Cardiac muscle cell (in vitro differentiated cells and primary cell): ENCODE measurements at places on chromosomes 16 and 17. TPM values are rescaled to one million over a fixed set of nuclear protein-coding genes. Genes with fewer than 3 reads are reported as not detected.

Gene HBM
- total RNA-seq, result not detected in 2 replicates

Gene ITGAD
- total RNA-seq, result not detected in 2 replicates

Gene TBC1D3D
- total RNA-seq, result 3.0 and 3.8 TPM in 2 replicates

- peak; percentile 76 for DNase-seq
- no peaks in the 10 kb centered on the region for H3K4me1 ChIP-seq
- no peaks in the 10 kb centered on the region for H3K36me3 ChIP-seq
- H3K4me3 ChIP-seq, result no peak overlapping the region
Observed at GRCh38 chr17:69246726-69247375, 18.2 kb upstream of the ABCA10 start.

GRCh38 chr17:17513626-17514025, 17.4 kb upstream of the RASD1 start:
- no peak for DNase-seq
- H3K36me3 ChIP-seq, result no peaks in the 10 kb centered on the region
- H3K4me1 ChIP-seq, result peaks cover 21% of the 10 kb centered on the region
- H3K4me3 ChIP-seq, result no peak overlapping the region

GRCh38 chr16:13519871-13520270, 400.1 kb upstream of the ERCC4 start:
- no peaks in the 10 kb centered on the region for H3K27me3 ChIP-seq
- H3K4me3 ChIP-seq, result no peak overlapping the region
- no peaks in the 10 kb centered on the region for H3K4me1 ChIP-seq
- no peak overlapping the region for H3K27ac ChIP-seq
- no peak for DNase-seq

GRCh38 chr17:70879401-70879800, 710.1 kb downstream of the KCNJ2 start:
- H3K36me3 ChIP-seq, result no peaks in the 10 kb centered on the region
- no peak for DNase-seq
- no peaks in the 10 kb centered on the region for H3K27me3 ChIP-seq
- no peak overlapping the region for H3K27ac ChIP-seq
- no peak overlapping the region for H3K4me3 ChIP-seq
- no peaks in the 10 kb centered on the region for H3K4me1 ChIP-seq

GRCh38 chr16:2664574-2664982, 17.7 kb upstream of the KCTD5 start:
- no peaks in the 10 kb centered on the region for H3K27me3 ChIP-seq
- H3K4me1 ChIP-seq, result no peaks in the 10 kb centered on the region

- DNase-seq, result no peak
- no peak overlapping the region for H3K27ac ChIP-seq
Observed at GRCh38 chr17:42317266-42317845, 29.1 kb downstream of the STAT5A start.
